Type B pancreatic cell (in vitro differentiated cells): ENCODE measurements at places on chromosomes 12 and 14.

DNA sequence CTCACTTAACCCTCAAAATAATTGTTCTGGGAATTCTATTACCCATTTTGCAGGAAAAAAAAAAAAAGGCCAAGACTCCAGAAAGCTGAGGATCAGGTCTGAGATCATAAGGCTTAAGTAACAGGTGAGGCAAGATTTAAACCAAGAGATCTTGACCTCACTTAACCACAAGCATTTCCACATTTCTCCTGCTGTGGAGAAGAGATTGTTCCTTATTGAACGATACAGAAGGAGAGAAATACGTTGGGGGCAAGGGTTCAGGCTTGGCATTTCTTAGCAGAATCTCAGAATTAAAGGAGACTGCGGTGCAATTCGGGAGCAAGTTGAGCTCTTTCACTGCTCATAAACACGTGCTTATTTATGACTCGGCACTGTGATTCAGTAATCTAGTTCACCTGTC is 885.3 kb upstream of the TMEM132C start:
- DNase-seq: no peak

DNA sequence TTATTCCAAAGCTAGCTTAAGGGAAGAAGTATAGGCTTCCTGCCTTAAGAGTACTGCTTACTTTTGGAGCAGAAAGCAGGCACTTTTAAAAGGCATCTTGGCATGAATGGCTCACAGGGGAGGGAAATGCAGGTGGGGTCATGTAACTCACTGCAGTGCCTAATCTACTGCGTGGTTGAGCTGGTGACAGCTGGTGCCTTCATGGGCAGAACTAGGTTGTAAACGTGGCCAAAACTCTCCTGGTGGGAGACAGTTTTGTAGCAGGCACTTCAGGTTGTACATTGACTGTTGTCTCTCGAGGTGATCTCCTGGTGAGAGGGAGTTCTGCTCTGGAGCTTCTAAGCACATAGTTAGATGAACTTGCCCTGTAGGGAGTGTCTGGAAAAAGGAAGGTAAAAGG is 962.5 kb downstream of the DIO2 start:
- DNase-seq: no peak

DNA sequence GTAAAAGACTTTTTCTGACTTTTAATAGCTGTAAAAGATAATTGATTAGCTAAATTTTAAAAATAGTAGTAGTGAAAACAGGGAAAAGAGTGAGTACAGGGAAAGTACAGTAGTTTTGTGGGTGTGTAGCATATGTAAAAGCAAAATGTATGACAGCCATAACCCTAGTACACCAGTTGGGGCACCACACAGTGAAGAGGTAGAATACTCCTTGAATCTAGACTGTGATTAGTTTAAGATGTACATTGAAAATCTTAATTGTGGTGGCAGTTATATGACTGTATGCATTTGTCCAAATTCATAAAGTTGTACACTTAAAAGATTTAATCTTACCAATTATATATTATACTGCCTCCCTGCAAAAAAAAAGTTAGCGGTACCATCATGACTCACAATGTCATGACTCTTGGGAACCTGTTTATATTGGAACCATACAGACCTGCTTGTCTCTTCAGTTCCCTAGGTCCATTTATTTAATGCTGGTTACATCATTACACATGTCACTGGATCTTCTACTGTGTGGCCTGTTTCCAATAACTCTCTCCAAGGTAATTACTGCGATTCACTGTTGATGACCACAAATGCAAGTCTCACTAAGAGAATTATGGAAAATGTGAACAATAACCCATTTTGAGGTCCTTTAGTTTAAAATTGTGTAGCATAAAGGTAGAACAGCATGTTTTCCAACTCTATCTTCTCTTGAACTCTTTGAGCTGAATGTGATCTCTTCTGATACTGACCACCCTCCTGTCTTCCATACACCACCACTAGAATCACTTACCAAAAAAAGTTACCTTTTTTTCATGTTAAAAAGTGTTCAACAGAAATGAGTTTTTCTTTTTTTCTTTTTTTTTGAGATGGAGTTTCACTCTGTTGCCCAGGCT is 264.2 kb upstream of the AMIGO2 start:
- no peak for DNase-seq

DNA sequence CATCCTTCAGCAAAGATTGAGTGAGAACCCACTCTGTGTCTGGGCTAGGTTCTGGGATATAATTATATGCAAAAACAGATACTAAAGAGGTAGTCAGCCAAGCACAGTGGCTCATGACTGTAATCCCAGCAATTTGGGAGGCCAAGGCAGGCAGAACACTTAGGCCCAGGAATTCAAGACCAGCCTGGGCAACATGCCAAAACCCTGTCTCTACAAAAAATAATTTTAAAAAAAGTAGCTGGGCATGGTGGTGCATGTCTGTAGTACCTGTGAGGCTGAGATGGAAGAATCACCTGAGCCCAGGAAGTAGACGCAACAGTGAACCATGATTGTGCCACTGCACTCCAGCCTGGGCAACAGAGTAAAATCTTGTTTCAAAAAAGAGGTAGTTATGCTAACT is 237.5 kb upstream of the HMGA2 start:
- no peak for DNase-seq

- DNase-seq: no peak
Measured at GRCh38 chr14:93234798-93235197, 27.7 kb downstream of the UBR7 start.

GRCh38 chr14:78737116-78737515 is 566.9 kb downstream of the NRXN3 start:
- no peak for DNase-seq

- DNase-seq: no peak
Measured at GRCh38 chr12:72024613-72025012, 86.0 kb downstream of the TPH2 start.

GRCh38 chr12:28958553-28959195 is 190.4 kb upstream of the FAR2 start:
- no peak for DNase-seq

DNA sequence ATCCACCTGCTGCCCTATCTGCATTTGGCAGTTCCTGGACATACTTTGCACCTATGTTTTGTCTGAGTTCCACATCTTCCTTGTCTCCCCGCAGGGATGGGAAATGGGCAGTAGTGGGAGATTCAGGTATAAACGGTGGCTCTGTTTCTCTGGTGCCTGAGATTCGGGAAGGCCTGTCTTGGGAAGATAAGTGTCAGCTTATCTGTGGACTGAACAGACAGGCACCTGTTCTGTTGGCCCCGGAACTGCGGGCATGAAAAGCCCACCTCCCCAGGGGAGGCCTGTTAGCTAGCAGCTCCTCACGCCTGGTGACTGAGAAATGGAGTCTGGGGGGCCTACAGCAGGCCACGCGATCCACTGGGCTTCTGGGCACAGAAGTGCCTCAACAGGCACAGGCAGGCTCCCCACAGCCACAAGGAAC is 5.8 kb downstream of the PHB2 start:
- no peak for DNase-seq

GRCh38 chr12:94767956-94768355 is 117.6 kb upstream of the TMCC3 start:
- no peak for DNase-seq

GRCh38 chr12:28051516-28052354 is 79.2 kb upstream of the PTHLH start:
- no peak for DNase-seq

GRCh38 chr12:112924986-112925385 is 13.3 kb upstream of the OAS3 start:
- DNase-seq: no peak

DNA sequence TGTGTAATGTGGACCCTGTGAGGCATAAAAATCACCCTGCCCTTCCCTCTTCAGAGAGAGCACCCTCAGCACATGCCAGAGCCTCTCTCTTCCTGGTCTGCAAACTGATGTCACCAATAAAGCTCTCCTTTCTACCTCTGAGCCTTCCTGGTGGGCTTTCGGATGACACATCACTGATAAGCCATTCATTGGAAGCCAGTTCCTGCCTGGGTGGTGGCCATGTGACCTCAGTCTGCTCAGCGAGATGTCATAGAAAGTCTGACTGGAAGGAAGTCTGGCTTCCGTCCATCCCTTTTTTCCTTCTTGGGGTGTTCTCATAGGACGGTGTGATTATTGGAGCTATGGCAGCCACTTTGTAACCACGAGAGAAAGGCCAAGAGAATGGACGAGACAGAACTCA is 95.7 kb downstream of the PIWIL1 start:
- DNase-seq: no peak

GRCh38 chr12:85191-85666 is 18.7 kb downstream of the IQSEC3 start:
- no peak for DNase-seq

- no peak for DNase-seq
Measured at GRCh38 chr12:40001406-40001805, 104.5 kb downstream of the SLC2A13 start.

DNA sequence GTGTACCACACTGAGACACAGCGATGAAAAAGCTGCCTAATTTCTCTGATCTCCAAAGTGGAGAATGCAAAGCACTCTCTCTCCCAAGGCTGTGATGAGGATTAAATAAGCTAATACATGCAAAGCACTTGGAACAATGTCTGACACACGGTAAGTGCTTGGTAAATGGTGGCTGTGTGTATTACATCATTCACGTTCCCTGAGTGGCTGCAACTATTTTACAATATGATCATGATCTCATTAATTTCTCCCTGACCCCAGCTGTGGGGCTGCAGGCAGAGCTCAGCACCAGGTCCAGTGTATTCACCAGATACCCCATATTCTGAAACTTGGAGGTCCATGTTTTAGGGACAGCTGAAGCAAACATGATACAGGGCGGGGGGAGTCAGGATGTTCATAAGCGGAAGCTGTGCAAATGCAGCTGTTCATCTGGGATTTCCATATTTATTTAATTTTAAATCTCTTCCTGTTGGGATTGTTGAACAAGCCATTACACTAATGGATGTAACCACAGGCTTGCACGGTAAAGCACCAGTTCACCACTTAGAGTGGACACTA is 106.4 kb downstream of the CCDC60 start:
- DNase-seq: no peak

DNA sequence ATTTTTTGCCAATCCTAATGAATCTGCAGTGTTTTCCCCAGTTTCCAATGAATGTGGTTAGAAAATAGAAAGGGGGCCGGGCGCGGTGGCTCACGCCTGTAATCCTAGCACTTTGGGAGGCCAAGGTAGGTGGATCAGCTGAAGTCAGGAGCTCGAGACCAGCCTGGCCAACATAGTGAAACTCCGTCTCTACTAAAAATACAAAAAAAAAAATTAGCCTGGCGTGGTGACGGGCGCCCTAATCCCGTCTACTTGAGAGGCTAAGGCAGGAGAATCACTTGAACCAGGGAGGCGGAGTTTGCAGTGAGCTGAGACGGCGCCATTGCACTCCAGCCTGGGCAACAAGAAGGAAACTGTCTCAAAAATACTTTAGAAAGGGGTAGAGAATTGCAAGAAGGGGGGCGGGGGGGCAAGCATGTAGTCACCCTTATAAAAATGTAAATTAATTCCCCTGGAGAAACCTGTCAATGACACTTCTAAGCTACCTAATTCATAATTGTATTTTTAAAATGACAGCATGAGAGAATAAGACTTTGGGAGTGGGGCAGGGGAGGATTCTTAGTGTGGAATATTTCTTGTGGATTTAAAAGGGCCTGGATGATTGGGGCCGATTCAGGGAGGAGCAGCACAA is 1.7 kb downstream of the KLHDC2 start:
- no peak for DNase-seq

DNA sequence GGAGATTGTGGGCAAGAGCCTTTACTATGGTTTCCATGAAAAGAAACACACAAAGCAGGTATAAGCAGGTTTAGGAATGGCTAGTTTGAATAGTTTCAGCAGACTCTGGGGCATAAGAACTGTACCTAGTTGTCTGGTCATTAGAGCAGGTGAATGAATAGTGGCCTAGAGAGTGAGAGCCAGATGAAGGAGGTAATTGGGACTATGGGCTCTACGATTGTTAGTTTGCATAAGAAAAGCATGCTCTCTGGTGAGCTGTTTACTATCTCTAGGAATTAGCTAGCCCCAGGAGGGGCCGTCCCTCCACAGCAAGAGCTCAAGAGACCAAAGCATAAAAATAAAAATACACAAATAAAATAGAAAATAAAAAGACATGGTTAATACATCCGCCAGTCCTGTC is 397.5 kb upstream of the GARIN6 start:
- no peak for DNase-seq

DNA sequence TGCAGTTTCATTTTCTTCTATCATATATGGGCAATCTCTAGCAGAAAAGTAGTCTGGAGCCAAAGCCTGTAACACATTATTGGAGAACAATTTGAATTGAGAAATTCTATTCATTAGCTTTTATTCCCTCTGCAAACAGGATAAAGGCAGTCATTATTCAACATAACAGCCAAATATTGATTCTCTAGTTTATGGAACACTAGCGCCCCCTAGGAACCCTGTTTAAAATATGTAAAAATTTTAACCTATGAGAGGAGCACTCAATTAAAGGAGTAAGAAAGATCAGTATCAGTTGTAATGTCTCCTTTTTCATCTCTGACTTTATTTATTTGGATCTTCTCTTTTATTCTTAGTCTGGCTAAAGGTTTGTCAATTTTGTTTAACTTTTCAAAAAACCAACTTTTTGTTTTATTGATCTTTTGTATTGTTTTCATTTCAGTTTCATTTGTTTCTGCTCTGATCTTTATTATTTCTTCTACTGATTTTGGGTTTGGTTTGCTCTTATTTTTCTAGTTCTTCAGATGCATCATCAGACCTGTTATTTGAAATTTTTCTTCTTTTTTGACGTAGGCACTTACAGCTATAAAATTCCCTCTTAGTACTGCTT is 4.8 kb upstream of the LMNTD1 start:
- DNase-seq: no peak

- no peak for DNase-seq
Measured at GRCh38 chr12:110248096-110248447, 33.0 kb upstream of the ATP2A2 start.

DNA sequence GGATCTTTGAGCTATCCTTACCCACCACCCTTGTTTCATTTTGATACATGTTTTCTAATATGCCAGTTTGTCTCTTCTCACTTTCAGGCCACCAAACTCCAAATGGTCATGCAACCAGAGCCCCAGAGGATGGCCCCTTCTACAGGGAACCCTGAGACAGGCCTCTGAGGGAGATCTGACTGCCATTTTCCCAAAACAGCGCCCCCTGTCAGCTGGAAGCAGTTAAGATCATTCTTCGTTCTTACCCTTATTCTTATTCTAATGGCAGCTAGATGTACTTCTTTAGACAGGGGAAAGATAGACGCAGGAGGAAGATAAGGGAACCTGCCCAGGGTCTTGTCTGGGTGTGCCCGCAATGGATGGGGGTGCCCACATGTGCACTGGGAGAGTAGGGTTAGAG is 38.4 kb downstream of the C12orf56 start:
- DNase-seq: no peak

DNA sequence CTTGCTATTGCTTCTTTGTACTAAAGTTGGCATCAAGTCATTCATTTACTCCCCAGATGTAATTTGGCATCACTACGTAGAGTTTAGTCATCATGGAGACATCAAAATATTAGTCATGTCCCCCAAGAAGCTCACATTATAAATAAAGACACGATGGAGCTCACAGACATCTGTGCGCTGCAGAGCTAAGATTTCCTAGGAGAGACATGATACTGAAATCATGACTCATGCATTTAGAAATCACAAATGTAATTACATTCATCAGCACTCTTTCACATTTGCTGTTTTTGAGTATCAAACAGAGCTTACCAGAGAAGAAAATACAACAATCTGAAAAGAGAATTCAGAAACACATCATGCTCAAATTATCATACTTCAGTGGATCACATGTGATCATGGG is 169.8 kb downstream of the LRIG3 start:
- DNase-seq: no peak

- DNase-seq: no peak
Measured at GRCh38 chr12:52268212-52268611, 6.2 kb upstream of the KRT86 start.

GRCh38 chr14:67440513-67440912 is 28.5 kb upstream of the PLEK2 start:
- no peak for DNase-seq
